ENCODE measurements at places on chromosomes 4 and X.

GRCh38 chrX:94932278-94932965 is 1258.4 kb downstream of the FAM133A start:
- no peak for DNase-seq

DNA sequence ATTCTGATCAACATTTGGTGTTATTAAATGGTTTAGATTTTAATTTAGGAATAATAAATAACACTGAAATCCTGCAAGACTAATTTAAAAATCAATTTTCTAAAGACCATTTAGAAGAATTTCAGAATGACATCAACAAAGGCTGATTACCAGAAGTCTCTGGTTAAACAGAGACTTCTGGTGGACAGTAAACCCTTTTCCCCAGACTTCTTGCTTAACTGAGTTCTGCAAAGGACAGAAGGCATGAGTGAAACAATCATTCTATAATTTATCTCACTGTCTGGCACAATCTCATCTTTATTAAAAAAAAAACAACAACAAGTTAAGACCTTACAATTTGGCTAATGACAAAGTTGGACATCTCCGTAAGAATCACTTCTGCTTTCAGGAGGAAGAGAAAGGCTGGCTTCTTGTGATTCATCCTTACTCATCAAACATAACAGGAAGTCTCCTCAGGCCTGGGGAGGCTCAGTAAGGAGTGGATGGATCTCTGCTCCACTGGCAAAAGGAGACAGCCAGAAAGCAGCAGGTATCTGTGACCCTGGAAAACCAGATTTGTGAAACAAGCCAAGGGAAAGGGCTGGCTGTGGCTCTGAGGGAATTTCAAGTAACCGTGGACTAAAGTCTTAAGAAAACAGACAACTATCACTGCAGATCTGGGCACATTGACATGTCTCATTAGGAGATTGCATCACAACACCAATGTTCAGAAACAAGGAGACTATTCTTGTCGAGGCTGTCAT is 908 bp upstream of the TLR6 start:
- peak; percentile 38 for DNase-seq

- DNase-seq, result no peak
Observed at GRCh38 chr4:7655511-7656243, 220.9 kb upstream of the PSAPL1 start.

GRCh38 chr4:143251348-143251747 is 66.6 kb downstream of the USP38 start:
- no peak for DNase-seq

- DNase-seq, result no peak
Observed at GRCh38 chrX:142828129-142828528, 197.6 kb upstream of the SPANXN4 start.

- DNase-seq, result no peak
Observed at GRCh38 chr4:41057467-41057866, 156.9 kb downstream of the APBB2 start.

DNA sequence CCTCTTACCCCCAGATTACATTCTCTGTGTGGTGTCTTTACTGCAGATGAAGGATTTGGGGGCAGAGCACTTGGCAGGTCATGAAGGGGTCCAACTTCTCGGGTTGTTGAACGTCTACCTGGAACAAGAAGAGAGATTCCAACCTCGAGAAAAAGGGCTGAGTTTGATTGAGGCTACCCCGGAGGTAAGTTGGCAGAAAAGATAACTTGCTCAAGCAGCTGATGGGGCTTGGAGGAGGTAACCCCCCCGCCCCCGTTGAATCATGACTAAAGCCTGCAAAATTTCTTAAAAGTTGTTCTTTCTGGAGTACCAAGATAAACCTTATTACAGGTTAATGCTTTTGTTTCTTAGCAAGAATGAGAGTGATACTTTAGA is 1.5 kb downstream of the CCNG2 start:
- no peak for DNase-seq

GRCh38 chr4:53365121-53365485 is 758 bp downstream of the SCFD2 start:
- peak; percentile 24 for DNase-seq

DNA sequence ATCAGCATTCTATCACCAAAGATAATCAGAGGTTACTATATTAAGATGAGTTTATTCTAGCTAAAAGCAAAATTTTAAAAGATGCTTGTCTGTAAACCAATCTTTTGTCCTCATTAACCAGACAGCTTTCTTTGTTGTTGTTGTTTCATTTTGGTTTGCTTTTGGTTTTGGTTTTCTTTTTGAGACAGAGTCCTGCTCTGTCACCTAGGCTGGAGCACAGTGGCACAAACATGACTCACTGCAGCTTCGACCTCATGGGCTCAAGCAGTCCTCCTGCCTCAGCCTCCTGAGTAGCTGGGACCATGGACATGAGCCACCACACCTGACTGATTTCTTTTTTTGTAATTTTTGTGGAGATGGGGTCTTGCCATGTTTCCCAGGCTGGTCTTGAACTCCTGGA is 102.9 kb downstream of the COX18 start:
- DNase-seq, result no peak

Data from GM10248 (cell line).